IPS DF 6.9 (cell line): ENCODE measurements at places on chromosomes 7 and 10.

- no peak for DNase-seq
These were observed 10.6 kb downstream of the FASTK start for GRCh38 chr7:151069841-151070573.

DNA sequence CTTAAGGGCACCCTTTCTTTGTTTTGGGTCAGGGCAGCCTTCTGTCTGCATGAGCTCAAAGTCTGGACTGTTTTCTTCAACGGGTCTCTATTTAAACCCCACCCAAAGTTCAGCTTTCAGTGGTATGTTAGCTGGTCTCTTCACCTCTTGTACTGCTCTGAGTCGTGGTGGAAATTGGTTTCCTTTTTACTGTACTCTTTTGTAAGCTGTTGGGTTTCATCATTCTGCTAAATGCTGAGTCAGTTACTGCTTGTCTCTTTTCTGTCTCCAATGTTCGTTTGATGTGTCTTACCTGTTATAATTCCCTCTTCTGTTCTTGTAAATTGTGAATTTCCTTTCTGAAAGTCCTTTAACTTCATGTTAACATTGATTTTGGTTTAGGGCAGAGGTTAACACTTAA is 64.1 kb upstream of the MALRD1 start:
- no peak for DNase-seq

DNA sequence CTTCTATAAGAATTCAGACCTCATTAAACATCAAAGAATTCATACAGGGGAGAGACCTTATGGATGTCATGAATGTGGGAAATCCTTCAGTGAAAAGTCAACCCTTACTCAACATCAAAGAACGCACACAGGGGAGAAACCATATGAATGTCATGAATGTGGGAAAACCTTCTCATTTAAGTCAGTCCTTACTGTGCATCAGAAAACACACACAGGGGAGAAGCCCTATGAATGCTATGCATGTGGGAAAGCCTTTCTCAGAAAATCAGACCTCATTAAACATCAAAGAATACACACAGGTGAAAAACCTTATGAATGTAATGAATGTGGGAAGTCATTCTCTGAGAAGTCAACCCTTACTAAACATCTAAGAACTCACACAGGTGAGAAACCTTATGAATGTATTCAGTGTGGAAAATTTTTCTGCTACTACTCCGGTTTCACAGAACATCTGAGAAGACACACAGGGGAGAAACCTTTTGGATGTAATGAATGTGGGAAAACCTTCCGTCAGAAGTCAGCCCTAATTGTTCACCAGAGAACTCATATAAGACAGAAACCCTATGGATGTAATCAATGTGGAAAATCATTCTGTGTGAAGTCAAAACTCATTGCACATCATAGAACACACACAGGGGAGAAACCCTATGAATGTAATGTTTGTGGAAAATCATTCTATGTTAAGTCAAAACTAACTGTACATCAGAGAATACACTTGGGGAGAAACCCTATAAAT is 24.1 kb downstream of the ZNF37A start:
- DNase-seq, result no peak

GRCh38 chr10:124403548-124403947 is 15.2 kb downstream of the OAT start:
- DNase-seq, result peak; percentile 81
